ENCODE measurements at places on chromosomes 3 and 15.

GRCh38 chr3:59150039-59150438 lies 100.2 kb upstream of the CFAP20DC start:
- DNase-seq: no peak

DNA sequence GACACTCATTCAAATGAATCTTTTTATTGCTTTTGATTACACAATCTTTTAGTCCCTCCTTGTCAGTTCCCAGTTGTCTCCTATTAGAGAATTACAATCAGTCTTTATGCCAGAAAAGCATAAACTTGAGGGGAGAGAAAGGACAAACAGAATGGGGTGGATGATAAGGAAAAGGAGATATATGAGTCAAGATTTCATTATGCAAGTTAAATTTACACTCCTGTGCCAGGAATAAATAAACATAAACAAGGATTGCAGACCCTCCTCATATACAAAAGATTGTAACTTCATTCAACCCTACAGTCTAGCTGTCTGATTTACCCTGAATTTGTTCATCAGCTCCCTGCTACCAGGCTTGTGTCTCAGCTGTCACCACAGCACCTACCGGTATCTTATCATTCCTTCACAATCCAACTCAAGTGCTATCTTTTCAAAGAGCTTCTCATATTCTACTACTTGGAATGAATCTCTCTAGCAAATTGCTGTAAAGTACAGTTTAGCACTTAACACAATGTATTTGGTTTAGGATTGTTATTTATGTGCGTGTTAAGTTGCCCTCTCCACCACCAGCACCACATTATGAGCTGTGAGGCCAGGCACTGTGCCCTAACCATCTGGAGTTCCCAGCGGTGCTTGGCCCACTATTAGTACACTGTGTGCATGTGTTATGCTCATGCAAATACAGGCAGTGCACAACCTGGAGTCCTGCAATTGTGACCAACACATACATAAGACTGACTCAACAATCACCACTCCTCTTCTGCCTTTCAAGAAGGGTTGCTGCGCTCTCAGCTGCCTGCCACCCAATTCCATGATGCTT lies 504.1 kb downstream of the TBL1XR1 start:
- no peak for DNase-seq

- DNase-seq: peak; percentile 45
Measured at GRCh38 chr15:28086175-28086703, 12.9 kb downstream of the OCA2 start.

DNA sequence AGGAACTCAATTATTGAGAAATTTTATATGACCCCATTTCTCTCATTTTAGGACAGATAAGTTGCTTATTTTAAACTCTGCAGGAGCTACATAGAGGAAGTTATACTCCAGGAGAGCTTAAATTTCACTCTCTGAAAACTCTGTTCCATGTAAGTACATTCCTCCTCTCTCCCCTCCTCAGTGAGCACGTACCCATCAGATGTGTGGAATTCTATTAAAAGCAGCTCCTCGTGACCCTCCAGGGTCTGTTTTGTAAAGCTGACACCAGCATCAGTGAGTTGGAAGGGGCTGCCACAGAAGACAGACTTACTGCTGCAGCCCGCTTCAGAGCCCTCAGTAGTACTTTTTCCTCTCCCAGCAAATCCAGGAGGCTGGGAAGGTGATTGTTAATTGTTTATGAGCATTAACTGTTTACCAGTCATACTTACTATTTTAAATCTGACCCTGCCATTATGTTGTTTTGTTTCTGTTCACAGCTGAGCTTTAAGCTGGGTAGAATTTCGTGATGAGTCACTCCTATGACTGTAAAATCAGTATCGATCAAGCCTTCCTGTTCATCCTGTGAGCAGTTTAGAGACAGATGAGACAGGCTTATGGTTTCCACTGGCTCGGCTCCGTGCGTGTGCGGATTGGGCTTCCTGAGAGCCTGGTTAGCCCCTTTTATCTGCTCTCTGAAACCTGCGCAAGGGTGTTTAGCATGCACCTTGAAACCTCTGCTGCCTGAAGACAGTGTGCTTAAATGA lies 20.4 kb downstream of the IGF1R start:
- DNase-seq: peak; percentile 56

GRCh38 chr3:168497741-168498140 lies 402.0 kb upstream of the GOLIM4 start:
- DNase-seq: no peak

- DNase-seq: no peak
Measured at GRCh38 chr3:59535791-59536221, 486.0 kb upstream of the CFAP20DC start.

DNA sequence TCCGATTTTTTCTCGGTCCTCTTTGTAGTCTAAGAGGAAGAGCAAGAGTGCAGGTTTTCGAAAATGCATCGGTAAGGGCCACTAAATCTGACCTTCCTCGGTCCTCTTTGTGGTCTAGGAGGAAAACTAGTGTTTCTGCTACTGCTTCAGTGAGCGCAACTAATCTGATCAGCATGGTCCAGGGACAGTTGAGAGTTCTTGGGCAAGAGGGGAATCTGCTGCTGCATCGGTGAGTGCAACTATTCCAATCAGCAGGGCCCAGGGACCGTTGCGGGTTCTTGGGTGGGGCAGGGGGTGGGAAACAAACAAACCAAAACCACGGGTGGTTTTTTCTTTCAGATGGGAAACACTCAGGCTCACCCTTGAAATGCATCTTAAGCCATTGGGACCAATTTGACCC lies 10.5 kb upstream of the OSBPL11 start:
- no peak for DNase-seq

DNA sequence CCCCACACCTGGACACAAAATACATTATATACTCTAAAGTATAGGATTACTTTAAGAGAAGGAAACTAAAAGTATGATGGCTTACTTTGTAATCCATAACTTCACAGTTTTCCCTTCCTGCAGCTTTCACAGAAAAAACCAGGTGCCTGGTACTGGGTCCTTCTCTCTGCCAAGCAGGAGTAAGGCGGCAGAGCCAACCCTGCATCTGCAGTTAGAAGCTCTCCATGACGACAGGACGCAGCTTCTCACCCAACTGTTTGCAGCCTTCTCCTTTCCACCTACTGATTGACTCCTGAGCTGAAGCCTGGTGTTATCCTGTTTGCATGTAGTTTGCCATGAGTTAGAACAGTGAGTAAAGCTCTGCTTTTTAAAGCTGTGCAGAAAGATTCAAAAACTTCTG lies 6.7 kb downstream of the MRAS start:
- DNase-seq: no peak

GRCh38 chr3:126274735-126275619 lies 82.2 kb downstream of the KLF15 start:
- DNase-seq: no peak

- DNase-seq: no peak
Measured at GRCh38 chr3:72390841-72391240, 457.4 kb downstream of the SHQ1 start.

- no peak for DNase-seq
Measured at GRCh38 chr3:42175386-42176240, 84.5 kb downstream of the TRAK1 start.

DNA sequence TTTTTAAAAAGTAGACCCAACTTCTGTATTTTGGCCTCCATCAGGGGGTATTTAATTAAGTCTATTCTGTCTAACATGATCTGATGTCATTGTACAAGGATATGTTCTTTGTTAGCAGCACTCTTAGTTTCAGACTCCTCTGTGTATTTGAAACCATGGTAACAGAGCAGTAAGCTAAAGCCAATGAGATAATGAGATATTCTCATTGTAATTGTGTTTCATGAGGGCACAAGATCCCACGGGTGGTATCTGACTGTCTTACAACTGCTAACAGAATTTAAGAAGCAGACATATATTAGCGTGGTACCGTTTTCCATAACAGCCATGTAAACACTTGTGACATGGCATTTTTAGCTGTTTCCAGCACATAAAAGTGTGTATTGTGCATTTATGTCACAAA lies 251.2 kb upstream of the VEPH1 start:
- DNase-seq: no peak

GRCh38 chr15:71335591-71335990 lies 220.3 kb downstream of the THSD4 start:
- no peak for DNase-seq

GRCh38 chr3:146646261-146646660 lies 41.1 kb upstream of the PLSCR5 start:
- no peak for DNase-seq

- DNase-seq: peak; percentile 68
Measured at GRCh38 chr3:129001806-129002572, 885 bp downstream of the EFCC1 start.

DNA sequence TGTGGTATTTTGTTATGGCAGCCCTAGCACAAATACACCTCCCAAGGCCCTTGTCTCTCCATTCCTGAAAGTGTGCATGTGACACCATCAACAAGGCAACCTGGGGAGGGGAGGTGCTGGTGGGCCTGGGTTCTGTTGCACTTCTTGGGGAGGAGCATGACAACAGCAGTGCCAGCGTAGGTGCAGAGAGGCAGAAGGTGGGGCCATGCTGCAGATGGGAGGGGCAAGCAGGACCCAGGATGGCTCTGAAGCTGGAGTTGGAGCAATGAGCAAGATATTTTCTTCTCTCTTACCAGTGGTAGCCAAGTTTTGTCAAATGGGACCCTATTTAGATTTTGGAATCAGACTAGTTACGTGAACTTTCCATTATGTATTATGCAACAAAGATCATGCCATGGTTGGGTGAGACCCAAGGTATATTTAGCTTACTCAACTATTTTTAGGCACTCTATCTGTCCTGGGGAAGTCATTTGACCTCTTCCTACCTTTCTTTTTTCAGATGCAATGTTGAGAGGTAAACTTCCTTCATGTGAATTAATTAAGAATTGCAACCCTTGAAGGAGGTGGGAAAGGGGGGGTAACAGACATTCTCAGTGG lies 3.4 kb downstream of the FYCO1 start:
- DNase-seq: no peak

DNA sequence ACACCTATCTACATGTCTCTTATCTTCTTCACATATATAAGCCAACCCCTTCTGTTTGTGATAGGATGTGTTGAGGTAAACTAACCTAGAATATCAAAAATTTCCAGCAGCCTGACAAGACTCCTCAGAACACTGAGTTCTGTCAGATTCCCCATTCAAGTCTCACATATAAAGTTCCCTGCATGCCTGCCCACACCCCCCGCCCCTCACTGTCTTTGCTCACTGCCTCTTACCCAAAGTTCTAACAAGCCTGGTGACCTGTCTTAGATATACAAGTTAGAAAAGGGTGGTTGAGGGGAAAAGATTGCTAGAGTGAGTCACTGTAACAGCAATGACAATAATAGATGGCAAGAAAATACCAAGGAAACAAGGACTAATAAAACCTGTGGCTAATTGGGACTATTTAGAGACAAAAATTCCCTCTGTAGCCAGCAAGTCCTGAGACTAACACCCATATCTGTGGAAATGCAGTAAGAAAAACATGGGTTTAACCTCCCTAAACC lies 40.1 kb downstream of the FBXO22 start:
- no peak for DNase-seq

DNA sequence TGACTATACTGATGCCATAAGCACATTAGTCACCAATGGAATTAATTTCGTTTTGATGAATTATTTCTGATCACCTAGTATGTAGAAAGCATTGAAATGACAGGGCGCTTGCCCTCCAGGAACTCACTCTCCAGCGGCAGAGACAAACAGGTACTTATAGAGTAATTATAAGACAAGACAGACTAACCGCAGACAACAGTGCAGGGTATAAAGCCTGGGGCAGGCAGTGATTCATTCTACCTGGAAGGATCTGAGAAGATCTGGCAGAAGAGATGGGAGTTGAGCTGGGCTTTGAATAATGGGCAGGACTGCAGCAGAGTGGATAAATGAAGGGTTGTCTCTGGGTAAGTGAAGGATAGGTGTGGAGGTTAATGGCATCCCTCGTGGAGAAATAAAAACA lies 331.8 kb downstream of the FGF12 start:
- DNase-seq: no peak

GRCh38 chr3:24480497-24480896 lies 14.2 kb downstream of the THRB start:
- DNase-seq: no peak

GRCh38 chr3:11167590-11167989 lies 13.3 kb downstream of the HRH1 start:
- DNase-seq: no peak

DNA sequence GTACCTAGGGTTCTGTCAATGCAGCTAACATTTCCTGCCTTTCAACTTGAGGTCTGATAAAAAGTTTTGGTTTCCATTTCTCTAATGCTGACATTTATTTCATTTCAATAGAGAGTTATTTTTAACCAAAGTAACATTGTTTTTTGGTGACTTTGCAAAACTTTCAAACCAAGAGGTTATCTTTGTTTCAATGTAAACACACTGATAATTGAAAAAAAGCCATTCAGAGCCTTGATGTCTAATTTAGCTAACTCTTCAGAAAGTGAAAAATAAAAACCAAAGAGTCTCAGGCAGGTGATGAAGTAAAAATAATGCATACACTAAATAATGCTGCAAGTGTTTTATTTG lies 9.6 kb upstream of the TIPARP start:
- DNase-seq: no peak

- DNase-seq: peak; percentile 62
Measured at GRCh38 chr3:43378066-43378935, 92.0 kb downstream of the SNRK start.

GRCh38 chr15:101148881-101149664 lies 102.8 kb downstream of the CHSY1 start:
- DNase-seq: no peak

DNA sequence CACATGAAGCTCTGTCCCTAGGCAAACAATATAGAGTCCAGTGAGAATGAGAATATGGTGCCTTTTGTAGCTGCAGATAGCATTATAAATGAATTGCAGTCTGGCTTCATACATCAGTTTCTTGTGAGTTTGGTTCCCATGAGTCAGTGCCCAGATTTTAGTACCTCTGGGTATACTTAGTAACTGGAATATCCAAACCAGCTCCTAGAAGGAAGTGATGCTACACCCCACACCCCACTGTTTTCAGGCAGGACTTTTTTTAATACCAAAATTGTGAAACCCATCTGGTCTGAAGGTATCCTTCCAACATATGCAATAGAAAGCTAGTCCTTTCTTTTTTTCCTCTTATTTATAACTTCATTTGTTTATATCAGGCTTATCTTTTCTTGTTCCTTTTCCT lies 42.1 kb upstream of the FOXP1 start:
- no peak for DNase-seq

DNA sequence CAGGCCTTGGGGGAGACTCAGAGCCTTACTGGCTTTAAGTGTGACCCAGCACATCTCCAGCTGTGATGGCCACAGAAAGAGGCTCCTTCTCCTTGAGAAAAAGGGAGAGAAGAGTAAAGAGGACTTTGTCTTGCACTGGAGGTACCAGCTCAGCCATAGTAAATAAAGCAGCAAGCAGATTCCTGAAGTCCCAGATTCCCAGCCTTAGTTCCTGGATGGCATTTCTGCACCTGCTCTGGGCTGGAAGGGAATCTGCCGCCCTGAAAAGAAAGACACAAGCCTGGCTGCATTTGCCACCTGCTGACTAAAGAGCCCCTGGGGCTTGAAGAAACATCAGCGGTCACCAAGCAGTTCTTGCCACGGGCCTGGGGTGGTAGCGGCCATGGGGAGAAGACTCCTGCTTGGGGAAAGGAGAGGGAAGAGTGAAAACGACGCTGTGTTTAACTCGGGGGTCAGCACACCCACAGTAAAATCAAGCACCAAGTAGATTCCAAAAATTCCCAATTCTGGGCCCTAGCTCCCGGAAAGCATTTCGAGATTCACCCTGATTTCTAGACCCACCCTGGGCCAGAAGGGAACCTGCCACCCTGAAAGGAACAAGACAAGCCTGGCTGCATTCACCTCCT lies 24.2 kb upstream of the TNK2 start:
- no peak for DNase-seq

GRCh38 chr3:40336511-40337135 lies 27.1 kb downstream of the EIF1B start:
- no peak for DNase-seq

- DNase-seq: no peak
Measured at GRCh38 chr3:52242039-52242438, 3.1 kb upstream of the TWF2 start.

All from activated naive CD8-positive, alpha-beta T cell treated with anti-CD3 and anti-CD28 coated beads for 36 hours (primary cell).